ENCODE measurements at places on chromosomes 7 and 10.

DNA sequence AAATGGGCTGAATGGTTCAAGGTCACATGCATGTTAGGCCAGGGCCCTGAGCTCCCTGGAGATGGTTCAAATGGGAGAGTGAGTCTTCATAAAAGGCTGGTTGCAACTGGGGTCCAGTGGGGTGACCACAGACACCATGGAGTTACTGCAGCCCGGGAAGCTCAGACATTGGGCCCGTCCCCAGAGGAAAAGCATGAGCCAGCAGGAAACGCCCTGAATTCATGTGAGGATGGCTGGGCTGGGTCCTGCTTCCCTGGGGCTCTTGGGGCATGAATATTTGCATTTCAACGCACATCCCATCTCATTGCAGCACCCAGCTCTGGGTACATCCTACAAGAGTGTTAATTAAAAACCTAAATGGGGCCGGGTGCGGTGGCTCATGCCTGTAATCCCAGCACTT lies 549.0 kb downstream of the TCERG1L start:
- ATAC-seq: no peak

DNA sequence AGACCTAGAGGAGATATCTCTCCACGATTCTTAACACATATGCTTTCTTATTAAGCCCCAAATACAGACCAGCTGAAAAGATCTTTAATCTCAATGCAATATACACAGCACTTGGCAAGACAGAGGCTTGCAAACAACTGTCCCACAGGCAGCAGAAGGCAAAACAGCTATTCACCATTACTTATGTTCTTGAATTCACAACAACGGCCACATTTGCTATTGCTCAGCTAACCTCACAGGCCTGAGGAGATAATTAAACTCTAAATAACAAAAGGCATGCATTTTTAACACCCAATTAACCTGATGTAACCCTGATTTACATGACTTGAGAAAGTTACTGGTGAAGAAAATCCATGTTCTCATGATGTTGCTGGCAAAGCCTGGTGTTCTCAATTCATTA lies 216.4 kb downstream of the CRPPA start:
- ATAC-seq: no peak

GRCh38 chr7:148882192-148882591 lies 1.9 kb downstream of the EZH2 start:
- ATAC-seq: no peak

DNA sequence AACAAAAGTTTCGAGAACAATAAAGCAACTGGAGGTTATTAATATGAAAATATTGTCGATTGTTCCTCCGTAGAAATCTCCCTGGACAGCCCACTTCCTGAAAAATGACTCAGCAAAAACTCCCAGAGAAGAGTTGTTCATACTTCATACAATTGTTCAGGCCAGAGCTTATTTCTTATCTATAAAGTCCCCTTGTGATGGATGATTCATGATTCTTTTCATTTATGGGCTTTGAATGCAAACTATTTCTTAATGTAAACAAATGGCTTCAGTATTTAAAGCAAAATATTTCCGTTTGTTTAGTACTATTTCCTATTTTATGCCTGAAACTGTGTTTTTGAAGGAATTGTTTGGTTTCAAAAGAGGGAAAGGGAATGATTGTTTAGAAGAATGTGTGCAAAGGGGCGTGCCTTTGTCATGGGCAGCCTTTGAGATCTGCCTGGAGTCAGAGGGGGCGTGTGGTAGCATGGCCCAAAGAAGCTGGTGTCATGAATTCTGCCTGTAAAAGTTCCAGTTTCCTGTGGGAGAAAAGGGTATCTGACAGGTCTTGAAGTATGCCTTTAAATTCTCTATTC lies 26.2 kb upstream of the EXOC6 start:
- ATAC-seq: no peak

DNA sequence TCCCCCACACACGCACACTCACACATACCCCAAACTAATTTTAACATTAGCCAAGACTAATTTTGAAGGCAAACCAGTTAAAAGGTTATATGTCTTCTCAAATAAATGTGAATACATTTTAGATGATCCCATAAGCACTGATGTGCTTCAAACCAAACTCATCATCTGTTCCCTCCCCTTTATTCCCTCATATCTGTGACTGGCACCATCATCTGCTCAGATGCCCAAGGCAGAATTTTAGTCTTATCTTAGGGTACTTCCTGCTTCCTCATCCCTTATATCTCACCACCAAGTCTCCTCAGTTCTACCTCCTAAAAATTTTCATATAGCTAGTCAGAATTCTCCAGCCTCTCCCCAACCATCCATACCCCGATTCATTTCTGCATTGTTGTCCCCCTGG lies 80.4 kb downstream of the UPF2 start:
- ATAC-seq: no peak

- no peak for ATAC-seq
Observed at GRCh38 chr7:47154791-47155190, 427.1 kb downstream of the TNS3 start.

GRCh38 chr10:86970162-86970981 lies 2.1 kb downstream of the ADIRF start:
- no peak for ATAC-seq
